Ureter (tissue), 1 donor: ENCODE measurements at places on chromosomes 2 and 18. TPM values are rescaled to one million over a fixed set of nuclear protein-coding genes. Genes with fewer than 3 reads are reported as not detected.

GRCh38 chr2:138421315-138421970 is 80.1 kb upstream of the SPOPL start:
- no peak for DNase-seq

- DNase-seq, result no peak
Observed at GRCh38 chr2:1680222-1681016, 63.9 kb downstream of the PXDN start.

DNA sequence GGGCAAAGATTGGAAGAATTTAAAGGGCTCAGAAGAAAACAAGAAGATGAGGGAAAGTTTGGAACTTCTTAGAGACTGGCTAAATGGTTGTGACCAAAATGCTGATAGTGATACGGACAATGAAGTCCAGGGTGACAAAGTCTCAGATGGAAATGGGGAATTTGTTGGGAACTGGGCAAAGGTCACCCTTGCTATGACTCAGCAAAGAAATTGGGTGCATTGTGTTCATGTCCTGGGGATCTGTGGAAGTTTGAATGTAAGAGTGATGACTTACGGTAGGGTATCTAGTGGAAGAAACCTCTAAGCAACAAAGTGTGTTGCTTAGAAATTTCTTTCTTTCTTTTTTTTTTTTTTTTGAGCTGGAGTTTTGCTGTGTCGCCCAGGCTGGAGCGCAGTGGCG is 6.0 kb upstream of the IL1A start:
- no peak for DNase-seq

DNA sequence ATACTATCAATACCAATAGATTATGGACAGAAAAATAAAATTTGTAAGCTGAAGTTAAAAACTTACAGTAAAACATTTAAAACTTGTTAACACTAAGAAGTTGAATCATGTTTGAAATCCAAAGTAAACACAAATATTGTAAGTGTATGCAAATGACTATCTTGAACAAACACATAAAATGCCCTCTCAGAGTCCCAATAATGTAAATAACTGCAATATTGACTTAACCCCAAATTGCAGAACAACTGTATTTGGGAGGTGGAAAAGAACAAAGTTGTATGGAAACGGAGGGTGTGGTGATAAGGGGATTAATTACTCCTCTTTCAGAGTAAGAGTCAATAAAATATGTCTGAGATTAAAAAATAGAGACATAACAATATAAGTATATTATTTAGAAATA is 140.0 kb upstream of the NOL4 start:
- DNase-seq, result no peak

Gene SKOR2
- not detected for total RNA-seq

Gene C1D
- total RNA-seq, result 14.2 TPM

- no peak for DNase-seq
Observed at GRCh38 chr2:235855011-235855410, 313.2 kb downstream of the GBX2 start.

DNA sequence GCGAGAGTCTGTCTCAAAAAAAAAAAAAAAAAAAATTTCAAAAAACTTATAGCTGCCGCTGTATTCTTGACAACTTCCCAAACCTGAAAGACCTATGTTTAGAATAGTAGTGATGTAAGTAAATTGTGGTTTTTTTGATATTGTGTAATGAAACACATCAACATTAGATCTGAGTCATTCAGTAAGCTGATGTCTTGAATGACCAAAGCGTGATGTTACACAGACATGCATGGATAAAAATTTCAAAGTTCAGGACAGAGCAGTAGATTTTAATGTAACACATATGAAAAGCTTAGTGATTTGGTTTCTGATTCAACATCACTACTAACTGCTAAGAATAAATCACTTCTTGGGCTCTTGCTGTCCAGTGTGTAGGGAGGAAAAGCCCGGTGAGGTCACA is 69.3 kb upstream of the MEX3C start:
- no peak for DNase-seq

DNA sequence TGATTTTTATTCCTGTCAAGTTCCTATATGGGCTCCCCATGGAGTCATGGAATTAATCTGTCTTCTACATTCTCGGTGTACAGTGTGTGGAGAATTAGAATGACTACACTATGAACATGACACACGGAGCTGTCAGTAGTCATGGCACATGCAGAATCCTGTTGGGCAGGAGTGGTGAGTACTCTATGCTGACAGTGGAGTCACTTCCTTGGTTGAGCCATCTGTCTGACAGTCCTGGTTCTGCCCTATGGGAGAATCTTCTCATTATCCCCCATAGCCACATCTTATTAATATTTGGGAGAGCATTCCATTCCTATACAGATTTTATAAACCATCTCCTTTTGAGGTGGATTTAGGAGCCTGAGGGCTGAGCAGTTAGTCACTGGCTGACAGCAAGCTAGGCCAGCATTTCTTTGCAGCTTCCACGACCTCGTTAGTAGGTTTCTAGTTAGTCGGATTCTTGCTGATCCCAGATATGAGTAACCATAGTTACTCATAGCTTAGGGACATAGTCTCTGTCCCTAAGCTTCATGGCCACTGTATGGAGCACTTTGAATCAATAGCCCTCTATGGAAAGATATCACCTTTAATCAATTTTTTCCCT is 90.6 kb downstream of the MDH1 start:
- DNase-seq, result no peak

GRCh38 chr2:191151331-191151730 is 537 bp upstream of the STAT4 start:
- DNase-seq, result no peak

DNA sequence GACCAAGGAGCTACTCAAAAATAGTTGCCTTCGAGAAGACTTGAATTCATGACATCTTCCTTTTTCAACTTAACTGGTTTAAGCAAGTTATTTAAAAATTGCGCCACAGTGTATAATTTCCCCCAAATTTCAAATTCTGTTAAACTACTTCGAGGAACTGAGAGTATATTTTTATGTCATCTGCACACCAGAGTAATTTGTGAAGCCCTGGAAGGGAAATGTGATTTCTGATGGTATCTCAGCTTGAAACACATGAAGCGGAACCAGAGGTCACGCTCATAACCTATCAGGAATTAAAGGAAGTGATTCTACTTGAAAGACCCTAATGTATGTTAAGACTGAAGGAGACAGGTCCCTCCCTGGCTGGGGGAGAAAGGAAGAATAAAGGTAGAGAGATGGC is 33.9 kb upstream of the DARS1 start:
- no peak for DNase-seq

Gene GAL3ST2
- total RNA-seq, result 0.47 TPM

Gene MAP3K19
- not detected for total RNA-seq

GRCh38 chr2:126895336-126895735 is 3.4 kb upstream of the TEX51 start:
- DNase-seq, result no peak

DNA sequence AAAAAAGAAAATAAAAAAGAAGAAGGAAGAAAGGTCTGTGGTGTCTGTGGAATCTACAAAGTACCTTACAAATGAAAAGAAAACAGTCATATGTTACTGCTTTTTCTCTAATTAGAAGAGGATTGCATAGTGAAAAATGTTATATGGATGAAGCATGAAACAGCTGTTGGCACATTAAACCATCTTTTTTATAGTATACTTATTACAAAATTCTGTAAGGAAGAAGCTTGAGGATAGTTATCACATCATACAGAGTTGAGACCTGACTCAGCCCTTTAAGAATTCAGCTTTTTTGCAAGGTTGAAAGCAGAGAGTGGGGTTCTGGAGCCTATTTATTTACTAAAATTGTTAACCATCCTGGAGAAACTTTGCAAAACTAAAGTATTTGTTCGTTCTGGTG is 222.7 kb downstream of the PHLPP1 start:
- no peak for DNase-seq

DNA sequence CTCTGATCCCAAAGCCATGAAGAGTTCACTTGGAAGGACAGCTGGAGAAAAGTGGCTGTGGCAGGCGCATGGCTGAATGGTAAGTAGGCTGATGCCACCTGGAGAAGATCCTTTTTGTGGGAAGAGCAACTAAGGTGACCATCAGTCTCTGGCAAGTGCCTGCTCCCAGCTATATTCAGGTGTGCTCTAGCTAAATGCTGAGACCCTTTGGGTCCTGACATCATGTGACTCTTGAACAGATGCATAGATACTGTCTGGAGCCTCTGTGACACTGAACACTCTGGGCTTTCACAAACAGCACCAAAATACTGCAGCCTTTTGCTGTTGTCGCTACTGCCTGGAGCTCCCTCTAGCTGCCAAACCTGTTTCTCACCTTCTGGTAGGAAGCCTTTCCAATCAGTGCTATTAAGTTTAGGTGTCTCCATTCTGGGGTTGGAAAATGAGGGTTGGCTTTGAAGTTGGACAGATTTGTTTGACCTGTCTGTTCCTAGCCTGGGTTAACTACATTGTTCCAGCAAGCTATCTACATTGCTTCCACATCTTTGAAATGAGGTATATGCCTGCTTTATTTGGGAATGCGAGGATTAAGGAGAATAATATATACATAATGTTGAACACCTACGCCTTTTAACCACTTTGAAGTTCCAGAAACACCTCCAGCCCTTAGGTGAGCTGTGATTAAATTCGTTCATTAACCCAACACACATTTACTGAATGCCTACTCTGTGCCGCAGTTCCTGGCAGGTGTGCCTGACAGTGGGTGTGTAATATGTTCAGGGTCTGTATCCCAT is 3.1 kb downstream of the EGR4 start:
- DNase-seq, result no peak

Gene CRYGC
- not detected for total RNA-seq

DNA sequence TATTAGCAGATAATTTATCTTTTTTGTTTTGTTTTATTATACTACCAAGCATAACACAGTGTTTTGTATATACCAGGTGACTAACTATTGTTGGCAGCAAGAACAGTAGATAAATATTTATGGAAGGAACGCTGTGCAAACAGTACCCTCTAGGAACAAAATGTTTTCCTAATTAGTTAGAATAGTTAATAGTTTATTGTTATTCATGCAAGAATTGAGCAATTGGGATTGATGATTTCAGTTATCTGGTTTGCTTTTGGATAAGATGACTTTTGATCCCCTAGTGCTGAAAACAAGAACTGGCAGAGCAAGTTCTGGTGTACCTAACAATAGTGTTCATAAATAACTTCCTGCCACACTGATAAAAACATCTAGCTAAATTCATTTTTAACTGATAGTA is 323.3 kb downstream of the TGIF1 start:
- no peak for DNase-seq

Gene TDRD15
- total RNA-seq, result 0.10 TPM

DNA sequence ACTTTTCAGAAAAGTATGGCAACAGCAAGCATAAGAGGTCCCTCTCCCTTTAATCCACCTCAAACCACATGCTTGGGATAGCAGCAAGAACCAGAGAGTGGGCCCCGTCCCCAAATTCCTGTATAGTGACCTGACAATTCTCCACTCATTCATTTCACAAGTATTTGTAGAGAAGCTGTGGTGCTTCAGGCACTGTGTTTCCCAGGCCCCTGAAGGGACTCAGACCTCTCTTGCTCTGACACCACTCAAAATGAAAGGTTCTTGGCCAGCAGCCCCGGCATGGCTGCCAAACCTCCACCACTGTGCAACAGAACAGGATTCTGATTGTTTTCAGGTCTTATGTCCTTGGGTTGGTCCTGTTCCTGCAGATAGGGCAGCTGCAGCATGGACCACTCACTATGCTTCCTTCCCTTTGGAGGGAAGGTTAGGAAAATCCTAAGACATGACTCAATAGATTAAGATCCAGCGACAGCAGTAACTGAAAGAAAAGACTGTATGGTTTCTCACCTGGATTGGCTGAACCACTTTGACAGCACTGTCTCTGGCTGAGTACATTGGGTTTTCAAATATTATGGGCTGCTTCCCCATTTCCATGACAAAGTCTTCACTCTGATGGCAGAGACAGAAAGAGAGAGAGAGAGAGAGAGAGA is 67.6 kb downstream of the DHRS9 start:
- DNase-seq, result no peak

GRCh38 chr2:183487326-183487725 is 363.1 kb downstream of the NUP35 start:
- DNase-seq, result no peak

Gene SP5
- 2.3 TPM for total RNA-seq

DNA sequence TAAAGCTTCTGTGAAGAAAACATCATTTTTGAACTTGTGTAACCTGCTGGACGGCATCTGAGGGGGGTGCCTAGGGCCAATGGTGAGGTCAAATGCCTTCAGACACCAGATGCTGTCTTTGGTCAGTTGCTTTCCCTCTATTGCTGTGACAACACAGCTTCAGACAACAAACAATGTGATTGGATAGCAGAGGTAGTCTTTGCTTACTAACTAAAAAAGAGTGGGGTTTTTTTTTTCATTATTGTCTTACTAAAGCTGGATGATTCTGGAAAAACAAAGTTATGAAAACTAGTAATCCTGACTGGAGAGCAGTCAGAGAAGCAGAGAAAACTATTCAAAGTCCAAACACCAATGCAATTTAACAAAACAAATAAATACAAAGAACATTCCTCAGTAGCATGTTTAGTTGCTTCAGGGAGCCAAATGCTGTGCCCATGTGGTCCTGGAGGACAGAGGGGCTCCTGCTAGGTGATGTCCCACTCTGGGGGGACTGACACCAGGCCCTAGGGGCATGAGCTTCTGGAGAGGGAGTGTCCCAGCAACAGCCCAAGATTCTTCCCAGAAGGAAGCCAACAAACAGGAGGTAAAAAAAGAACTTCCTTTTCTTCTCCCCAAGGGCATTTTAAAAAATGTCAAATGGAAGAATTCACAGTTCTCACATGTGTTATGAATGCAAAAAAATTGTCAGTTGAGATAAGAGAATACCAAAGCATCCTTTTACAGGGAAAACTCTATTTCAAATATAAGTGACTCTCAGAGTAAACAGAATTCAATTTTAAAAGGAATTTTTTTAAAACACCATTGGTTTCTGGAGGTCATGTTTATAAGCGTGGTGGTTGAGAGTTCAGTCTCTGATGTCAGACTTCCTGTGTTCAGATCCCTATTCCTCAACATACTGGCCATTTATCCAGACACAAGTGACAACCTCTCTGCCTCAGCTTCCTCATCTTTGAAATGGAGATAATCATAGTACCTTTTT is 181.1 kb upstream of the PGAP1 start:
- DNase-seq, result no peak

DNA sequence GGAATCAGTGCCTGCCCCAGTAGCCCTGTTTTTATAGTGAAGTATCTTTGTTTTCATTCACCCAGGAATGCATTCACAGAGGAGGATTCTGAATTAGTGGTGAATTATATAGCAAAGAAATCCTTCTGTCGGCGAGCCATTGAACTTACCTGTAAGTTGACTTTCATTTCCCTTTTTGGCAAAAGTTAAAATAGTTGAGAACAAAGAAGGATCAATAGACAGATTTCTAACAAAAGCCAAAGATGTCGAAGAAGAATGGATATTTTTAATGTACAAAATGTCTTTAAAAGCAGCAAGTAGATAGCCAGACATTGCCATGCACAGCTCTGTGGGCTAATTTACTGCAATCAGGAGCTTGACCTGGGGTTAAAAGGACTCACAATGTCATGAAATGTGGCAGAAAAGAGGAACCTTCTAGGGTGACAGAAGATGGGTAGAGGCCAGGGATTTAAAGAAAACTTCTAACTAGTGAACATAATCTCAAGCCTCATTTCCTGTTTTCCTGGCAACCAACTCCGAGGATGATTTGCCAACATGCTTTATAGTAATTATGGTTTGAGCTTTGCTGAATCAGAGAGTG is 53.8 kb upstream of the TMEM87B start:
- DNase-seq, result no peak

GRCh38 chr18:79302120-79302519 is 93.6 kb upstream of the NFATC1 start:
- no peak for DNase-seq
